ENCODE measurements at places on chromosomes 12 and 14. TPM values are rescaled to one million over a fixed set of nuclear protein-coding genes. Genes with fewer than 3 reads are reported as not detected.

The KLRC3 gene
- 2.9 TPM for total RNA-seq

The TAS2R31 gene
- total RNA-seq, result 7.3 TPM

The TPPP2 gene
- total RNA-seq, result not detected

The DLK1 gene
- total RNA-seq, result not detected

The SIX1 gene
- total RNA-seq, result 0.41 TPM

The NT5DC3 gene
- total RNA-seq, result 22.4 TPM

The DNAL1 gene
- total RNA-seq, result 33.4 TPM

The NKX2-1 gene
- 0.82 TPM for total RNA-seq

The IFNG gene
- total RNA-seq, result not detected

The MAP1LC3B2 gene
- 0.82 TPM for total RNA-seq

The CCDC177 gene
- total RNA-seq, result 4.5 TPM

The LMNTD1 gene
- 1.2 TPM for total RNA-seq

The GPX2 gene
- not detected for total RNA-seq

The MED13L gene
- total RNA-seq, result 164 TPM

The NTF3 gene
- total RNA-seq, result 2.9 TPM

The TMEM179 gene
- 42.0 TPM for total RNA-seq

The HCAR1 gene
- total RNA-seq, result 0.41 TPM

The NR1H4 gene
- total RNA-seq, result not detected

The C14orf132 gene
- 32.6 TPM for total RNA-seq

The SYT1 gene
- total RNA-seq, result 174 TPM

The RGS6 gene
- 4.9 TPM for total RNA-seq

The EML1 gene
- 116 TPM for total RNA-seq

The DLGAP5 gene
- total RNA-seq, result 4.9 TPM

The SLC25A21 gene
- total RNA-seq, result 6.1 TPM

The CLEC2A gene
- total RNA-seq, result not detected

The HOXC10 gene
- not detected for total RNA-seq

The CNTN1 gene
- total RNA-seq, result 543 TPM

The MIP gene
- 0.41 TPM for total RNA-seq

The DACT1 gene
- 203 TPM for total RNA-seq

The SLC38A4 gene
- total RNA-seq, result 0.41 TPM

The P2RX2 gene
- total RNA-seq, result not detected

The CBLN3 gene
- not detected for total RNA-seq

The RTL1 gene
- not detected for total RNA-seq

The ANO4 gene
- 88.9 TPM for total RNA-seq

The NRXN3 gene
- total RNA-seq, result 44.8 TPM

The E2F7 gene
- total RNA-seq, result 1.2 TPM

The TAS2R46 gene
- total RNA-seq, result 1.6 TPM

The OR9K2 gene
- total RNA-seq, result not detected

The LYZ gene
- 4.9 TPM for total RNA-seq

The RHEBL1 gene
- total RNA-seq, result 1.2 TPM

The KLHL33 gene
- under 0.01 TPM for total RNA-seq

The FOXN4 gene
- total RNA-seq, result under 0.01 TPM

The OR4E2 gene
- not detected for total RNA-seq

The CAPZA3 gene
- total RNA-seq, result not detected

The LBHD2 gene
- not detected for total RNA-seq

The CLEC1A gene
- 0.41 TPM for total RNA-seq

The FOXM1 gene
- 0.82 TPM for total RNA-seq

The TMEM119 gene
- 0.82 TPM for total RNA-seq

The FAM186B gene
- 0.41 TPM for total RNA-seq

The USP30 gene
- total RNA-seq, result 22.0 TPM

The CCDC85C gene
- 9.8 TPM for total RNA-seq

The IGF1 gene
- total RNA-seq, result 2.9 TPM

The HOXC12 gene
- total RNA-seq, result not detected

The APOF gene
- not detected for total RNA-seq

The TSHR gene
- total RNA-seq, result 0.41 TPM

The WASHC3 gene
- 49.3 TPM for total RNA-seq

The RTN1 gene
- 877 TPM for total RNA-seq
